CD4-positive, alpha-beta T cell (primary cell): ENCODE measurements at places on chromosomes 6 and 20.

GRCh38 chr20:37822141-37822601, 80.8 kb upstream of the VSTM2L start:
- no peak for DNase-seq

DNA sequence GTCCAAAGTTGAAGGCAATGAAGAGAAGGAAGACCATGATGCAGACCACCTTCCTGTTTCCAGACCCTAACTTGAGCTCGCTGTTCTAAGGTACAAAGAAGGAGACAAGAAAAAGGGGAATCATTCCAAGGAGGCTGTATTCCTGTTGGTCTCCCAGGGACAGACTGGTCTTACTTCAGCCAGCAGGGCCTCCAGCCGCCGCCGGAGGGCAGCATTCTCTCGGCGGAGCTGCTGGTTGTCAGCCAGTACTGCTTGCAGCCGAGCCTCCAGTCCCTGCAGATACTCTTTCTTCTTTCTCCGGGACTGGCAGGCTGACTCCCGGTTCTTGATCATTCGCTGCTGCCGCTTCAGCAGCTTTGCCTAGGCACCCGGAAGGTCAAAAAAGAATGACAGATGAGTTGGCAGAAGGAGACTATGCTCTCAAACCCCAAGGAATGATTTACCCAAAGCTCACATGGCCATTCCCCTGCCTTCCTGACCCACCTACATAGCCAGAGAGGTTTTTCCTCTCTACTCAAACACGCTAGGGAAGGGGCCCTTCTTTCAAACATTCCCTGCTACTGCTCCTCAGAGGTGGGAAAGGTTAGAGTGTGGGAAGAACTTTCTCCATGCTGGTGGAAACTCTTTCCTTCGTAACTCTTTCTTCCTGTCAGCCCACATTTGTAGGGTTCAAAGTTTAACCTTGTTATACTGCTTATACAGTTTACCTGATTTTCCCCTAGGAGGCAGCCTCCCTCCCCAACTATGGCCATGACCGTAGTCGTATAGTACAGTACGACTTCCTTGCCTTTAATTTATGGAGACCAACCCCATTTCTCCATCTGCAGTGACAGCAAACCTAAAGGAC, 9.0 kb downstream of the ATF6B start:
- DNase-seq = peak; percentile 62

DNA sequence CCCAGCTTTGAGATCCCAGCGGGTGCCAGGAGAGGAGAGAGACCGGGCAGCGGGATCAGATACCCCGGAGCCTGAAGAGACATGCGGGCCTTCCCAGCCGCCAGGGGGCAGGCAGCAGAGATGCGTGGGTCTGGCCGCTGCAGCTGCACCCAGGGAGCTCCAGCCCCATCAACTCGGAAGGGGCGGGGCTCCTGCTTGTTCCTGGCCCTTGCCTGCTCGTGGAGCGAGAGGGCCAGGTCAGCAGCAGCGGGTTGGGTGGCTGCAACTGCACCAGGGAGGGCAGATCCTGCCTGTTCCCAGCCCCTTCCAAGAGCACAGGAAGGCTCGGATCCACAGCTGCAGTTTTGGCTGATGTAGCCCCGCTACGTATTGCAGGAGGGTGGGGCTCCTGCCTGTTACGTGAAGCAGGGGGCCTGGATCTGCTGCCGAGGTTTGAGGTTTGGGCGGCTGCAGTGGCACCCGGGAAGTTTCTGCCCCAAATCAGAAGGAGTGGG, 532.8 kb downstream of the RFPL4B start:
- DNase-seq = peak; percentile 22

GRCh38 chr6:40958738-40959137, 80.3 kb downstream of the UNC5CL start:
- no peak for DNase-seq

DNA sequence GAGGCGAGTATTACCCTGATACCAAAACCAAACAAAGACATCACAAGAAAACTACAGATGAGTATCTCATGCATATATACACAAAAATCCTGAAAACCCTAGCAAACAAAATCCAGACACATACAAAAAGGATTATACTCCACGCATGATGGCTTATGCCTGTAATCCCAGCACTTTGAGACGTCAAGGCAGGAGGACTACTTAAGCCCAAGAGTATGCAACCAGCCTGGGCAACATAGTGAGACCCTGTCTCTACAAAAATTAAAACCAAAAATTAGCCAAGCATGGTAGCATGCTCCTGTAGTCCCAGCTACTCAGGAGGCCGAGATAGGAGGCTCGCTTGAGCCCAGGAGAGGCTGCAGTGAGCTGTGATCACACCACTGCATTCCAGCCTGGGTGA, 32.4 kb downstream of the TRPC4AP start:
- DNase-seq = no peak

DNA sequence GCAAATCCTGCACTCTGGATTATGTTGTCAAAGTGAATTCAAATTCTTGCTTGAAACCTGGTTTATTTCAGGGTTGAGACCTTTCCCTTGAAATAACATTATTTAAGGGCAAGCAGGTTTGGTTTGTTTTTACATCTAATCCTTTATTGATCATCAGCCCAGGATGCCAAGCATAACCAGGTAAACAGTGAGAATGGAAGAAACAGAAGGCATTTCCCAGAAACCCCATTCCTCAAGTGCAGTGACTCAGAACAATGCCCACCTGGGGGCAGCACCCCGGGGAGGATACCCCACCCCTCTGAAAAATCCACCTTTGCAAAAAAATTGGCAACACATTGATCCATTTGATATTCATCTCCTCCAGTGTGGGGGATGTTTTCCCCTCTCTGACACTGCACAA, 32.5 kb downstream of the POFUT1 start:
- no peak for DNase-seq

DNA sequence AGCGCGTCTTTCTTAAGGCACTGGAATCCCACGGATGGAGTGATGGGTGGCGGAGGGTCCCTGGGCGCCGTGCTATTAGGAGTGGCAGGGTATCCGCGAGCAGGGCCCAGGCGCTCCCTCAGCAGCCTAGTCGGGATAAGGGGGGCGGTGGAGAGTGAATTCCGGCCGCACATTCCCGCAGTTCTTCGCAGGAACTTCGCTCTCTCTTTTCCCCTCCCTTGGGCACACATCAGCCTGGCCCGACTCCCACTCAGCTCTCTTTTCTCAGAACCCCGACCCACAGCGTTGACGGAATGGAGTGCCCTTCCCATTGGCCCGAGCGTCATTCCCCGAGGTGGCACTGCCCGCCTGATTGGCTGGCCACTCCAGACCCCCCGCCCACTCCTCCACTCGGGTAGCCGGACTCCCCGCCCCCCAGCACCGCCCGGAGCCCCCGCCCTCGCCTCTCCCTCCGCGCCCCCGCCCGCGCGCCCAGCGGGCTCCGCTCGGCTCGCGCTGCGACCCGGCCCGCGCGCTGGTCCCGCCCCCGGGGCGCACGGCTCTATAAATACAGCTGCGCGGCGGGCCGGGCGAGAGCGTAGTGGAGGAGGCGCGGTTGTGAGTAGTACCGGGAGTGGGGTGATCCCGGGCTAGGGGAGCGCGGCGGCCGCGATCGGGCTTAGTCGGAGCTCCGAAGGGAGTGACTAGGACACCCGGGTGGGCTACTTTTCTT, at the start of gene ID4:
Gene ID4 (plus strand): TSS at position 572 of the 712 bp plus-strand sequence. CDS start 385 bp downstream, outside the sequence.
- no peak for DNase-seq

GRCh38 chr20:18543932-18544331, 23.3 kb upstream of the SMIM26 start:
- no peak for DNase-seq
